ENCODE measurements at places on chromosomes 16 and 17.

GRCh38 chr16:66020642-66021041 is 345.8 kb upstream of the CDH5 start:
- no peak for DNase-seq

GRCh38 chr17:81483085-81483861 is 29.3 kb downstream of the ACTG1 start:
- no peak for DNase-seq

GRCh38 chr17:33980193-33980592 is 274.9 kb upstream of the CCL2 start:
- DNase-seq, result no peak

GRCh38 chr17:5078106-5079028 is at the start of gene ZFP3:
TSS of gene ZFP3 (plus strand) at chr17:5078467. CDS start at chr17:5091505, 13,038 bp downstream.
- DNase-seq, result peak; percentile 26

- no peak for DNase-seq
These were observed 392 bp downstream of the ZNF213 start for GRCh38 chr16:3135126-3135715.

DNA sequence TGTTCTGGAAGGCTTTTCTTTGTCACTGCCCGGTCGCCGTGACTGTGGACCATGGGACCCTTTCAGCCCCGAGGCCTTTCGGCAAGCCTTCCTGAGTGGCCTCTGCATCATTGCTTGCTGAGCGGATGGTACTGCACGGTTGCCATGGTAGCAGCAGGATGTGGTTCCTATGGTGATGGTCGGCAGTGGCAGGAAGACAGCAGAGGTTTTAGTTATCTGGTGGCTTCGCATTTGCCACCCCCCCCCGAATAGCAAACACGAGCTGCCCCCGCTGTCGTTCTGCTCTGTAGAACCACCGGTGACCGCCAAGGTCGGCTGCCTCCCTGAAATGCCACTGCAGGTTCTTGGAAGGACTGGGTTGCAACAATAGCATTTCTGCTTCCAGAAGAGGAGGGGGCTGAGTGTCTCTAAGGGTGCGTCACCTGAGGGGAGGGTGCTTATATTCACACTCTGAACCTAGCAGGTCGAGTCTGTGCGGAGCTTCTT is 76.6 kb downstream of the CMIP start:
- DNase-seq, result no peak

- DNase-seq, result no peak
These were observed 29.8 kb downstream of the ARHGAP27 start for GRCh38 chr17:45402916-45403315.

DNA sequence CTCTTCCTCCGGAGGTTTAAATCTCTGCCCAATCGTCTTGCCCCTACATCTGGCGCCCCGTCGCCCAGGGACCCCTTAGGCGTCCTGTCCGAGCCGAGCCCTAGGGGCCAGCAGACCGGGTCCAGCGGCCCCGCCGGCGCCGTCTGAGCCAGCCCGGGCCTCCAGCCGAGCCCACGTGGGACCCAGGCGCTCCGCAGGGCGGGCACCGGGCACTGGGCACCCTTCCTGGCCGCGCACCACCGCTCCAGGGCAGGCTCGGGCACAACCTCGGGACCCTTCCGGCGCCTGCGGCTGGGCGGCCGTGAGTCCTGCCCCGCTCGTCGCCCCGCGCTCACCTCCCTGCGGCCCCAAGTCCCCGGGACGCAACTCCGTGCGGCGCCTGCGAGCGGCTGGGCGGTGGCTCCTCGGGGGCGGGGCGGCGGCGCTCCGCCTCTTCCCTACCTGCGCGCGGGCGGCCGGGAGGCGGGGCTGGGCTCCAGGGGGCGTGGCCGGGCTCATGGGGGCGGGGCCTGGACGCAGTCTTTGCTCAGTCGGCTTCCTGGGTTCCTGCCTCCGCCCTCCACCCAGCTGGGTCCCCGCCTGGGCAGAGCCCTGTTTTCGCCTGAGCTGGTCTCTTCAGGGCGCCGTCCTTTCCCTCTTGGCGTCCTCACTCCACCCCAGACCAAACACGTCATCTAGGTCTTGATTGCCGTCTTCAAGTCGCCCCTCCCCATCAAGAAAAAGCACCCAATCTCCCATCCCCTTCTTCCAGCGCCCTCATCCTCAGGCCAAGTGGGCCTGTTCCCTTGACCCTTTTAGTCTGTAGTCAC is at the start of gene RHBDF2:
Gene RHBDF2 (minus strand): TSS at position 406 of the 809 bp plus-strand sequence. CDS start 19,899 bp downstream, outside the sequence.
- DNase-seq, result no peak

DNA sequence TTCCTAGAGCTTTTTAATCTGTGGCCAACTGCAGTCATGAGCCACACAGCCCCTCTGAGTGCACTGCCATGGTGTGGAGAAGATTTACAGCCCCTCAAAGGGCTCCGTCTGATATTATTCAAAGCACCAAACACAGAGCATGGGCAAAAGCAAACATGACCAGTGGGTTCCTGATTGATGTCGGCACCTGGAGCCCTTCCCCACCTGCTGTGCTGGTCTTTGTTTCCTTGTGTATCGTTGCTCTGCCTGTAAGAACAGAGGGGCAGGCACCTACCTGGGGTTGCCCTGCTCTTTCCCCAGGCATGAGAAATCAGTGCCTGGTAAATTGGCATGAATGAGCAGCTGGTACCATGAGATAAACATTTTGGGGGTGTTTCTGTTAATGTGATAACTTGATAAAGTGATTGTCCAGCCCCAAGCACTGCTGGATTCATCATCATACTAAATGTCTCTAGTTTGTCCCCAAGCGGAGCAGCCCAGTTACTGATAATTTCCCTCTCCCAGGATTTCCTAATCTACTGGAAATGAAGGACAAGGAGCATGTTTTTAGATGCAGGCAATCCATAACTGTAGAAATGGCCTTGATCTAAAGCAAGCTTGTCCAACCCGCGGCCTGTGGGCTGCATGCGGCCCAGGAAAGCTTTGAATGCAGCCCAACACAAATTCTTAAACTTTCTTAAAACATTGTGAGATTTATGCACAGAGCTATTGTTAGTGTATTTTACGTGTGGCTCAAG is 5.0 kb upstream of the SPIRE2 start:
- DNase-seq, result no peak

GRCh38 chr16:79899316-79899715 is 298.8 kb upstream of the MAF start:
- no peak for DNase-seq

DNA sequence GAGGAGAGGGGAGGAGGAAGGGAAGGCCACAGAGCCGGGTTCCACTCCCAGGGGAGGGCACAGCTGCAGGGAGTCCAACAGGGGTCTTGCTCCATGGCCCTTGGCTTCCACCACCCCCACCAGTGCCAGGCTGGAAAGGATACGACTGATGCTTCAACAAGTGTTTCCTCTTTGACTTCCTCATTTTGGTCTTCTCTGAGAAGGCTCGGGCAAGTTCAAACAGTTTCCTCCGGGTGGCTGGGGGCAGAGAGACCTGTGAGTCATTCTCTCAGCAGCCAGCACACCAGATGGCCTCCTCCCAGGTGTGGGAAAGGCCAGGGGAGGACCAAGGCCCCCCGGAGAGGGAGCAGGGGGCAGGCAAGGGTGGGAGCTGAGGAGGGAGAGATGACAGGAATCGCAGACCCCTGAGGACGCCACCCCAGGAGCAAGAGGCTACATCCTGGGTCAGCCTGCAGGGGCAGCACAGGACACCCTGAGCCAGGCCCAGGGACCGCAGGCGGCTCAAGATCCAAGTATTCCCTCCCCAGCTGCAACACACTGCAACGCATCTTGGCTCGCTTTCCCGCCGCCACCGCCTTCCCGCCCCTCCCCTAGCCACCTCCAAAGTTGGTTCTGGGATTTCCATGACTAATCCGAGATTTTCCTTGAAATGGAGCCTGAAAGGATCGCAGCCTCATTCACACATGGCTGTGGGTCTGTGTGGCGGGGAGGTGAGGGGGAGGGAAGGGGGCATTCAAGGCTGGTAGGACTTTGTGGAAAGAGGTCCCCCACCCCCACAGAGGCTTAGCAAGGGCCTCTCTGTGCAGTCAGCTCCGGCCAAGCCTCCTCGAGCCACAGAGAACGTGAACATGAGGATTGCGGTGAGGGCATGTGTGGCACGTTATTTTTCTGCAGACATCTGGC is 18.4 kb upstream of the MRPS23 start:
- DNase-seq, result peak; percentile 76

- DNase-seq, result no peak
These were observed 279.5 kb upstream of the ASIC2 start for GRCh38 chr17:33572615-33573014.

- DNase-seq, result peak; percentile 55
These were observed 32.9 kb downstream of the CPSF4L start for GRCh38 chr17:73228748-73229236.

GRCh38 chr17:57285701-57286100 is 29.4 kb downstream of the MSI2 start:
- DNase-seq, result no peak

- DNase-seq, result no peak
These were observed 234.7 kb downstream of the SNX29 start for GRCh38 chr16:12210925-12211869.

DNA sequence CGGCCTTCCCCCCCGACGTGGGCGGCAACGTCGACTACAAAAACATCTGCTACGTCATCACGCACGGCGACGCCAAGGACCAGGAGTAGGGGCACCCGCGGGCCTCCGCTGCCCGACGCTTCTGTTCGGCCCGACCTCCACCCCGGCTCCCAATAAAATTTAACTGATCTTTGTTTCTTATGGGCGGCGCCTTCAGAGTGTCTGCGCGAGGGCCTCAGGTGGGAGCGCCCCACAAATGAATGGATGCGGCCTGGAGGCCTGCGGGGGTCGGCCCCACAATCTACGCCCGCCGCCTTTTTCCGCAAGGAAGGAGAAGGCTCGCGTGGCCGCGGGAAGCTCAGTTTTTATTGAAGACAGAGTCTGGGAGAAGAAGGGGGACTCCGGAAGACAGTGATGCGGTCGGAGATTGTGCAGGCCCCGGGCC is 3.2 kb downstream of the MYL11 start:
- peak; percentile 64 for DNase-seq

GRCh38 chr16:78462288-78463208 is 363.1 kb downstream of the WWOX start:
- no peak for DNase-seq

- no peak for DNase-seq
These were observed 25.3 kb downstream of the VWA3A start for GRCh38 chr16:22117609-22118008.

DNA sequence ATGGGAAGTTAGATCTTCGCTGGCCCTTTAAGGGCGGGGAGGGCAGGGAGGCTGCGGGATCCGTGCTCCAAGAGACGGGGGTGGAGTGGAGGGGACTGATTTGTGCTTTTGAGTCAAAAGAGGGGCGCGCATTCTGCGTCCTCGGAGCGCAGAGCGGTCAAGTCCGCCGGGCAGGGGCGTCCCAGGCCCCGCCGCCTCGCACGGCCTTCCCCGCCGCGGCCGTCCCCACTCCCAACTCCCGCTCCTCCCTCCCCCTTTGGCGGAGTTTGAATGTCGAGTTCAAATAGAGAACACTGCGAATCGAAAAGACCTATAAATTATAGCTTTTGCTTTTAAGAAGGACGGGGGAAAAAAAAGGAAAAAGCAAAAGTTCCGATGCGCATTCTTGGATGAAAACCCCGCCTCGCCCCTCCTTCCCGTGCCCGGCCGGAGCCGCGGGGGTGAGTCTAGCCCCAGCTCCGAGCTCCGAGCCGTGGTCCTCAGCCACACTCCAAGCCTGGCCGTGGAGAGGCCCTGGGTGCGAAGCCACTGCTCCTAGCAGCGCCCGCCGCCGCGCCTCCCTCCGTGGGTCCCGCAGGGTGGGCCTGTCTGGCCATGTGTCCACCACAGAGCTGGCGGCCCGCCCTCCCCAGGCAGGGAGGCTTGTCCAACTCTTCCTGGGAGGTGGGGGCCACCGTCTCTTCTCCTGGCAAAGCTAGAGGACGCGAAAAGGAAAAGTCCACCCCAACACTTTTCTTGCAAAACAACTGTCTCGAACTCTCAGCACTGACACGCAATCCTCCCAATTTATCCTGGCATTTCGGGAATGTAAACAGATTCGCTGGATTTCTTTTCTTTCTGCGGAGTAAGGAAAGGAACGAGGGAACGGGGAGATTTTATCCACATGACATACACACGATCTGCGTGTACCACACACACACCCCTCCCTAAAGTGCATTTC is 3.6 kb downstream of the CBX8 start:
- no peak for DNase-seq

GRCh38 chr17:74972107-74972972 is at the start of gene HID1:
TSS of gene HID1 (minus strand) at chr17:74972759. CDS start at chr17:74972656, 103 bp downstream.
- no peak for DNase-seq

- no peak for DNase-seq
These were observed 442 bp downstream of the ABCC3 start for GRCh38 chr17:50634915-50635731.

DNA sequence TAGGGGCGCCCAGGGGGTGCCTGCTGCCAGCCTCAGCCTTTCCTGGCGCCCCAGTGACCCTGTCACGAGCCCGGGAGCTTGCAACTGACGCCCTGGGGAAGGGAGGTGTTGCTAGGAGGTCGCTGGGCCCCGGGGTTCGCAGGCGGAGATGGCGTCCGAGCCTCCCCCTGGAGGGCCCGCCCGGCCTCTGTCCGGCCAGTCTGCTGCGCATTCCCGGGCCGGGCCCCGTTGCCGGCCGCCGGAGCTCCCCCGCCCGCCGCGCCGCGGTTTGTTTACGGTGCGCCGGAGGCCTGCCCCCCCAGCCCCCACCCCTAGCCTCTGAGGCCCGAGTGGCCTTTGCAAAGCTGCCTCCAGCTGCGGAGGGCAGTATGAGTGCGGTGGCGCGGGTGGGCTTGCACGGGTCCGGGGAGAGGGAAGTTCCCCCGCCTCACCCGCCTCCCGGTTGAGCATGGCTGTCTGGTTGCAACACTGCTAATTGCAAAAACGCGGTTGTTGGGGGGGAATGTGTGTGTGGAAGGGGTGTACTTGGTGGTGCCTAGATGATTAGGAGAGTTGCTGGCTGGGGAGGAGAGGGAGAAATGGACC is 514 bp downstream of the THRA start:
- DNase-seq, result no peak

- DNase-seq, result no peak
These were observed 15.2 kb downstream of the ARHGAP17 start for GRCh38 chr16:24999856-25000461.

DNA sequence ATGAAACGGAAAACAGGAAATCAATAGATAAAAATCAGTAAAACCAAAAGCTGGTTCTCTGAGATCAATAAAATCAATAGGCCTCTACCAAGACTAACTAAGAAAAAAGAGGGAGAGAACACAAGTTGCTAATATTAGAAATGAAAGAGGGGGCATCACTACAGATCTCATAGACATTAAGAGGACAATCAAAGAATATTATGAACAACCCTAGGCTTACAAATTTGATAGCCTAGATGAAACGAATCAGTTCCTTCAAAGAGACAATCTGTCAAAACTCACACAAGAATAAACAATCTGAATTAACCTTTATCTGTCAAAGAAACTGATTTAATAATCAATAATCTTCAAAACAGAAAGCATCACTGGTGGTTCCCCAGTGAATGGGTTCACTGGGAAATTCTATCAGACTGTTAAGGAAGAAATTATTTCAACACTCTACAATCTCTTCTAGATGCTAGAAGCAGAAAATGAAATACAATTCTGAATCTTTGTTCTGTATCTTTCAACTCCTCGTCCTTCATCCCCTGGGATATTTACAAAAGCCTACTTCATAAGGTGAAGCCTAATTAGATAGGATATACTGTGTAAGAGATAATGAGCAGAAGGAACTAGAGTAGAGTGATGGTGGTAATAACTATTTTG is 4.4 kb downstream of the ABCA9 start:
- DNase-seq, result no peak
